Stimulated activated CD4-positive, alpha-beta T cell treated with anti-CD3 and anti-CD28 coated beads, Interleukin-1b, Interleukin-23, amount 100 ng/mL, for 1 hour (primary cell): ENCODE measurements at places on chromosomes 13 and 19.

DNA sequence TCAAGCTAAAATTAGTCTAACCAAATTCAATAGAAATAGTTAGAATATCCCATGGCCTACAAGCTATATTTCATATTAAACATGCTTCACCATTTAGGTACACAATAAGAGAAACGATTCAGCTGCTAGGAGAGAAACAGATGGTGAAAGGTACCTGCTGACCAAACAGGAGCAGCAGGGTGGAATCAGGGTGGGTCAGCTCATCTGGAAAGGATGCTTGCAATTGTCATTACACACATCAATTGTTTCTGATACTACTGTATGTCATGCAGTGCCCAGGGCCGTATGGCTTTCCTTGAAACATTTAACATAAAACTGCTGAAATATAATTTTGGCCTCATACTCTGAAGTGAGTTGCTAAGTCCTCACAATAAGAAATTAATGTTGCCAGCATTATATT is 776.0 kb downstream of the DACH1 start:
- no peak for DNase-seq

- DNase-seq = no peak
These were observed 1268.4 kb upstream of the SPRY2 start for GRCh38 chr13:81609335-81609734.

DNA sequence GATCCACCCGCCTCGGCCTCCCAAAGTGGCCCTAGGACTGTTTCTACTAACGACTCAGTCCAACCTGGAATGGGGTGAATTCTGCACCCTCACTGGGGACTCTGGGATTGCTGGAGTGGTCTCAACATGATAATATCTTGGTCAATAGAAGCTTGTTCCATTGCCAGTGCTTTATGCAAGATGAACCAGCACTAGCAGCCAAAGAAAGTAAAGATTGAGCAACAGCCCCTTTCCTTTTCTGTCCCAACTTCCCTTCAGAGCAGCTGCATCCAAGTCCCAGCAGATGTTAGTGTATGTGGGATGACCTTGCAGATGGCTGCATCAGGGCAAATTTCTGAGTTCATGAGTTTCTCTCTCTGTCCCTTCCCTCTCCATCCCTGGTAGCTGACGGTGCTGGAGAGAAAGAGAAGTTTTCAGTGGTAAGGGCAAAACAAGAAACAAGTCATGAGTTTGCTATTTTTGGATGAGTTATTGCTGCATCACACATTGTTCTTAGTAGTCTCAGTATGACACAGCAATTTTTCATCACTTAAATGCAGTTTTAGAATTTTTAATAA is 183.6 kb upstream of the EDNRB start:
- DNase-seq = no peak

- no peak for DNase-seq
These were observed 120.6 kb downstream of the SLITRK1 start for GRCh38 chr13:83761631-83762030.

DNA sequence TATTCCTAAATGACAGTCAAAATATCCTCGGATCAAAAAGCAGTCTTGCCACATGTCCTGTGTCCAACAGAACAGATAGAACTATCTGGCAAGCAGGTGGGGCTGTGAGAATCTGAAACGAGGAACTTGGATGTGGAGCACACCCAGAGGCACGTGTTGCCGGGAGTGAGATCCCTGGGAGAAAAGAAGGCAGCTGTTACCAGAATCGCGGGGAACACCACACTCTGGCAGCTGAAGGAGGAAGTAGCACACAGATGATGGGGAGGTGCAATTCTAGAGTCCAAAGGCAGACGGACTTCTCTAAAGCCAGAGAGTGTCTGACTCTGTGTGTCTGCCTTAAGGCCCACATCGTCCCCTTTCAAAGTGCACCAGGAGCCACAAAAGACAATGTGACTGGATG is 22.3 kb downstream of the SLC7A1 start:
- no peak for DNase-seq

- no peak for DNase-seq
These were observed 327.2 kb upstream of the TSHZ3 start for GRCh38 chr19:31676271-31677004.
